Fibroblast of skin of right quadriceps (primary cell): ENCODE measurements at places on chromosomes 3 and 15.

- no peak for DNase-seq
Measured at GRCh38 chr3:197847866-197848401, 56.9 kb downstream of the LRCH3 start.

- no peak for DNase-seq
Measured at GRCh38 chr3:100761211-100761942, 52.1 kb downstream of the TFG start.

- no peak for DNase-seq
Measured at GRCh38 chr15:45468294-45468693, 54.3 kb downstream of the SLC30A4 start.

GRCh38 chr3:44363591-44363990, 25.0 kb downstream of the TCAIM start:
- no peak for DNase-seq

DNA sequence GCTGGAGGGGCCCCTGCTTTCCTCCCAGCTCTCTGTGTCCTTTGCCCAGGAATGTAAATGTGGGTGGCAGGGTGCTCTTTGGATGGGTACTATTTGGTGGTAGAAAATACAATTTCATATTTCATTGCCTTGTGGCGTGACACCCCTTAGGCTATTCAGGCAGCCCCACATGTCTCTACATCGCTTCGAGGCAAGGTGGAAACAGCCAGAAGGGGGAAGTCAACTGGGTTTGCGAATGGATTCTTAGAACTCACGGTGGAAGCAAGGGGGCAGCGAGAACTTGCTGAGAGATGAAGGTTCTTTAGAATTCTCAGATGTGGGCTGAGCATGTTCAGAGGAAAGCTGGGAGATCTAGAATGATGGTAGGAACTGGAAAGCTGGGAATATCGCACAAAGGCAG, 25.3 kb downstream of the PLA2G4D start:
- DNase-seq, result no peak
